Keratinocyte (primary cell): ENCODE measurements at places on chromosomes 7 and 10. TPM values are rescaled to one million over a fixed set of nuclear protein-coding genes. Genes with fewer than 3 reads are reported as not detected.

Gene CPA5
- polyA plus RNA-seq: 0.24 to 0.35 TPM (median 0.27 TPM) in 3 replicates

Gene VWC2
- polyA plus RNA-seq: not detected in 3 replicates

GRCh38 chr10:71766717-71767419 is 6.5 kb downstream of the VSIR start:
- no peak for DNase-seq

DNA sequence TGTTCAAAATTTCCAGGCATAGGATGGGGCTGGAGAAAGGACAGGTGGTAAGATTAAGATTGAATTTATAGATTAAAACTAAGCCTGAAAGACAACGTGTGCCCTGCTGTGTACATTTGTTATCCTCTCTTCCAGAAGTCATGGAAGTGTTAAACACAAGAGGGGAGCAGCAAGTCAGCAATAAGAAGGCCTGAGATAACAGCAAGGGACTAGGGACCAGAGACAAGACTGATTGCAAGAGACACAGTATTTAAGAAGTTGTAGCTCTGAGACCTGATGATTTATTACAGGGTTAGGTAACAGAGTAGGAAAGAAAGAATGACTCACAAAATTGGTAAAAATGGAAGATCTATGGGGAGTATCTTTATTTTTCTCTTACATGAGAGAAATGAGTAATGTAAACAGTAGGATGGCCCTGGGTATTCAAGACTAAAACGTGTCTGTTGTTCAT is 55.7 kb upstream of the COL1A2 start:
- DNase-seq: no peak

Gene BAG3
- polyA plus RNA-seq: 15.2 to 84.7 TPM (median 26.2 TPM) in 3 replicates

DNA sequence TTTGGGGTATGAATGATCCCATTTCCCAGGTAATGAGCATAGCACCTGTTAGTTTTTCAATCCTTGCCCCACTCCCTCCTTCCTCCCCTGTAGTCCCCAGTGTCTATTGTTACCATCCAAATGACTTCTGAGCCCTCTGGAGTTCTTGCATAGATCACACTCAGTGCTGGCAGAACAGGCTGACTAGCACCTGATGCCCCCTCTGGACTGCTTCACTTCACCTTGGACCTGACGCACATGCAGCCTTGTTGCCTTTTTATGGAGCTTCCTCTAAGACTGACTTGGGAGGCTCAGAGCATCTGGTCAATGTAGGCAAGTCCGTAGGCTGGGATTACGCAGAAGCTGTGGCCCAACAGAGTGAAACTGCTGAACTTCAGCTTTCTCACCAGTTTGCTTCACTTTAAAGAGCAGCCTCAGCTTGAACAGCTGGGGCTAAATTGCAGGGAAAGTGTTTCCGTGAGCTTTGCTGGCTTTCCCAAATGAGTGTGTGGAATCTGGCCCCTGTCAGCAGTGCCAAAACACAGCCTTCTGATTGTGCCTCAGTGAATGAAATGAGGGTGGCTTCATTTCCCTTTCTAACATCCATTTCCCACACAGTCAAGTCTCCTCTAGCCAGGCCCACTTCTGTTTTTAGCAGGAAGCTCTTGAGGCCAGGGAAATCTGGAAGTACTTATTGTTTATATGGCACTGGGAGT is 48.5 kb downstream of the NXPH1 start:
- DNase-seq: no peak

DNA sequence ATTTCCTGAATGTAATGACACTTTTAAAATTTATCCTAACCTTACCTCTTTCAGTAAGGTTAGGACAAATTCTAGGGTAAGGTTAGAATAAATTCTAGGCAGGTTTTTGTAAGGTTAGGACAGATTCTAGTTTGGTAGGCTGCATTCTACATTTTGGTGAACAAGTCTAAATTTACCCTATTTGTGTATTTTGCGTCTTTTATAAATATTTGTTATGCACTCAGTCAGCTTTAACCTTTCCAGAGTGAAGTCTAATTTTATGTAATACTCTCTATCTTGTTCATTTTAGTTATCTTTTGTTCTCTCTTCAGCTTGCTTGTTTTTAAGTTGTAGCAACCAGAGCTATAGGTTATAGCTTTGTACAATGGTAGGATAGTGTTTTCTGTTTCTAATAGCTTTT is 54.0 kb downstream of the GLCCI1 start:
- DNase-seq: no peak

- DNase-seq: no peak
These were observed 45.0 kb downstream of the SHH start for GRCh38 chr7:155766966-155767916.

DNA sequence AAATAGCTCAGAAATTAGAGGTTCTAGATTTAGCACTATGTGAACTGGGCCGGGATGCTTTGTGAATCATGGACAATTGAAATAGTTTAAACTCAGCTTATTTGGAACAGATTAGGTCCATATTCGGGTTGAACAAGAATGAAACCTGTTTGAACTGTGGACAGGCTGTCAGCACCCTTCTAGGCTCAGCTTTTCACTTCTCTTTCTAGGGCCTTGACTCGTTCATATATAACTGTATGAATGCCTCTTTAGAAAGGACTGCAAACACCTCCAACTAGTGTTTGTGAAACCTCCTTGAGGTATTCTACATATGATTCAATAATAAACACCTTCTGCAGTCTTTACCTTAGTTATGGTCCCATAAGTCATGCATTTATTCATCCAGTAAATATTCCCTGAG is 115.6 kb downstream of the REEP3 start:
- no peak for DNase-seq

DNA sequence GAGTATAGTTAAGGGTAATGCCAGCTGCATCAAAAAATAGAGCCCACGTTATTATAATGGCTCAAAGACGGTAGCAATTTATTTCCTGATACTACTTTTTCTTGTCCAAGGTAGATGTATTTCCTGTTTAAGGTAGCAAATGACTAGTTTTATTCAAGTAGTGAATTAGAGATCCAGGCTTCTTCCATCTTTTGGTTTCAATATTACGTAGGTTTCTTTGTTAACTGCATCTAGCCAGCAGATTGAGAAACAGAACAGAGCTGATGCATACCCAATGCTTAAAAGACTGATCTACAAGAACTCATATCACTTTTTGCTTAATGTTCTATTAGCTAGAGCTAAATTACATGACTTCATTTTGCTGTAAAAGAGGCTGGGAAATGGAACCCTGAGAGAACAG is 992.1 kb downstream of the NRG3 start:
- no peak for DNase-seq

DNA sequence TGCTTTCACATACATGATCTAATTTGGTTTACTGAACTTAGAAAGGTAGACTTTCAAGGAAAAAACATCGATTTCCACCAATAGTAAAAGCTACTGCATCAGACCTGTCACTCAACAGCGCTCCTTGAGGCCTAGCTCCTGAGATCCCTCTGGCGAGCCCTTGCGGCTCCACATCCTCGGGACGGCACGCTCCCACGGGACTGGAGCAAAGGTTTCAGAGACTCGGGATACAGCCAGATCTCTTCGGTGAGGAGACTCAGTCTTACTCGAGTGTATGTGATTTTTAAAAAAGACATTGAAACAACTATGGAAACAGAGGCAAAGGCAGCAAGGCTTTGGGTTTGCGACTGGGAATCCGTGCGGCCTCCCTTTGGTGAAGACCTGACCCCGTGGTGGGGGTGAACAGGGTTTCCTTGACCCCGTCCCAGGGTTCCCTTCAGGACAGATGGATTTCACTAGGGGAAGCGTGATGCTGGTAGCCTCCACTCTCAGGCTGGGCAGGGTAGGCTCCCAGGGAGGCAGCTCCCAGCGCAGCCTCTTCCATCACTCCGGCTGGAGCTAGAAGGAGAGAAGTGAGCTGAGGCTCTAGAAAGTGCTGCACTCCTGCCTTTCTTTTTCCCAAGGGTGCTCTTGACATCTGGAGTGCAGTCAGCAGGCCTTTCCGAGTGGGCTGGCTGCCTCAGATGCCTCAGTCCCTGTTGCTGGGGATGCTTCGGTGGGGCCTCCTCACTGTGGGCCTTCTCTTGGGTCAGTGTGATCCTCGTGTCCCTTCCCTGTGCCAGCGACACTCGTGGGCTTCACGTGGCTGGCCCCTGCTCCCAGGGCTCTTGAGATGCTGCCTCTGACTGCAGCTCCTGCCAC is 5.8 kb upstream of the ATP6V0E2 start:
- no peak for DNase-seq

DNA sequence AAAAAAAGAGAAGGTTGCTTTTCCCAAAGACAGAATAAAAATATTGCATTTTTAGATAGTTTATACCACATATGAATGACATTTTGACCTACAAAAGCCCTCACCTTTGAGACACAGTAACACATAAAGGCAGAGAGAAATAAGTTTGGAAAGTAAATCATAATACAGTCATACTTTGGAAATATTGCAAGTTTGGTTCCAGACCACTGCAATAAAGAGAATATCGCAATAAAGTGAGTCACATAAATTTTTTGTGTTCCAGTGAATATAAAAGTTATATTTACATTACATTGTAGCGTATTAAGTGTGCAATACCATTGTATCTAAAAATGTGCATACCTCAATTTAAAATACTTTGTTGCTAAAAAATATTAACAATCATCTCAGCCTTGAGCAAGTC is 40.3 kb downstream of the CCDC71L start:
- no peak for DNase-seq

DNA sequence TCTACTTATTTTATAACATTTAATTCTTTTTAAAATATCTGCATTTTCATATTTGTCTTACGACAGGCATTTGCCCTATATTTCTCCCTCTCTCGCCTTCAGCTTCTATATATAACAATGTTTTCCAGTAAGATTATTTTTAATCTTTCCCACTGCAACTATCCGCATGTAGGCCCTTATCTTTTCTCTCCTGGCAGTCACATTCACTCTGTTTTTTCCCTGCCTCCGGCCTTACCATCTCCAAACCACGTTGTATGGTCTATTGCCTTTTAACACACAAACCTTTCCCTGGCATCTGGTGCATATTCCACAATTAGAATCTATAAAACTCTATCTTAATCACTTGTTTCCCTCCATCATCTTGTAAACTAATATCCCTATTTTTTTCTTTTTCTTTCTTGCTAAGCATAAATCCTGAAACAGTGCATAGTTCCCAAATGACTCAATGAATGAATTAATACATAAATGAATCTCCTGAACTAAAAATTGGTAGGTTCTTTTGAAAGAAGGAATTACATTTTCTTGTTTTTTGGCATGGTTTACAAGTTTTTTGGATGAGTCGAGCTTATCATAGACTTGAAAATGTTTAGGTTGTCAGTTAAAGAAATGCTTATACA is 173.2 kb downstream of the SEMA3A start:
- DNase-seq: no peak

- no peak for DNase-seq
These were observed 299.6 kb downstream of the ADK start for GRCh38 chr10:74450602-74451001.

Gene ZPBP
- polyA plus RNA-seq: not detected in 3 replicates

Gene NRBF2
- 25.0 to 31.1 TPM (median 30.8 TPM) in 3 replicates for polyA plus RNA-seq

DNA sequence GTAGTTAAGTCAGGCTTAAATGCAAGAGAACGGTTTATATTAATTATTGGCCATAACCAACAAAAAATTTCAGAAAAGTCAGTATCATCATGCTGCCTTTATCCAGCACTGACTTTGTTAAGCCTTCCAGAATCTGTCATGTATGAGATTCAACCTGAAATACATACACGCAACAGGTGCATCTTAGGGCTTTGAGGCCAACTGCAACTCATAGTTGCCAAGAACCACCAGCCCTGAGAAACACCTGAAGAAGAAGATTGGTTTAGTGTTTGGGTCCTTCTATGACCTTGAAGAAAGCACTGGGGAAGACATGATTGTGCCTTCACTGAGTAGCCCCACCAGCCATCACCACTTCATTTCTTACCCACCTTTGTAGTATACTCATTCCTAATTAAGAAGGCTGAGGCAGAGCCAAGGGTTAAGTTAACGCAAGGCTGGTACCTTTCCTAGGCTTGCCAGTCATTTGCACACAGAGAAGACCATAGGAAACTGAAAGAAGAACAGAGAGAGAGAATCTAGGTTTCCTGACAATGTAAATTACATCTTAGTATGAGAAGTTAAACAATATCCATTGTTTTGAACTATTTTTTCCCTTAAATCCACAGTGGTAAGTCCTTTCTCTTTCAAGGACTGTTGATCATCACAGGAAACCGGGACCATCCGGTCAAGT is 200.1 kb upstream of the PRKCQ start:
- DNase-seq: no peak

DNA sequence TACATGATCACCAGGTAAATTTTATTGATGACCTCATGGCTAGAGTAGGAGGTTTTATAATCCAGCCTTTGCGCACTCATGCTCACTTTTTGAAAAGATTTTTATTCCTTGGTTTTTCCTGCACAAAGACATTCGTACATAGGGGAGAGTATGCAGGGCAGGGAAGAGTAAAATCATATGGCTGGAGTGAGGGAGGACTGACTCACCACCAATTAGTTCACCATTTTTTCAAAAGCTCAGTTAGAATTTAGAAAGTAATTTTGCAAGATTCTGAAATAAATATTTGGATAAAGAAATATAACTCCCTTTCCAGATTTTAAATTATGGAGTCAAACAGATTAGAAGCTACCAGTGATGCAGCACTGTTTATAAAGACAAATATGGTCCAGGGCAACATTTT is 111.9 kb downstream of the SEMA3D start:
- DNase-seq: no peak

GRCh38 chr10:130357226-130357625 is 221.0 kb downstream of the GLRX3 start:
- DNase-seq: no peak

Gene CTAGE15
- 0.61 to 1.4 TPM (median 0.97 TPM) in 3 replicates for polyA plus RNA-seq

Gene LBX1
- polyA plus RNA-seq: not detected in 3 replicates

Gene AGR2
- 1.5 to 2.4 TPM (median 2.3 TPM) in 3 replicates for polyA plus RNA-seq

- DNase-seq: no peak
These were observed 108.7 kb downstream of the TYW1 start for GRCh38 chr7:67105377-67105776.

GRCh38 chr7:90671571-90671970 is 75.5 kb downstream of the CDK14 start:
- DNase-seq: no peak

- DNase-seq: no peak
These were observed 150.6 kb downstream of the CACNB2 start for GRCh38 chr10:18290651-18291313.

- no peak for DNase-seq
These were observed 384.2 kb upstream of the LRGUK start for GRCh38 chr7:133742709-133743538.

- DNase-seq: no peak
These were observed 46.4 kb downstream of the ANK3 start for GRCh38 chr10:60343254-60343653.

GRCh38 chr10:126278851-126279250 is 109.4 kb downstream of the ADAM12 start:
- DNase-seq: no peak

Gene SYT15
- 0.07 to 0.16 TPM (median 0.13 TPM) in 3 replicates for polyA plus RNA-seq

- no peak for DNase-seq
These were observed 99.3 kb upstream of the RPA3 start for GRCh38 chr7:7817748-7818147.
